ENCODE measurements at places on chromosomes 7 and 10.

- no peak for DNase-seq
Measured at GRCh38 chr7:25832456-25832855, 319.5 kb upstream of the NFE2L3 start.

DNA sequence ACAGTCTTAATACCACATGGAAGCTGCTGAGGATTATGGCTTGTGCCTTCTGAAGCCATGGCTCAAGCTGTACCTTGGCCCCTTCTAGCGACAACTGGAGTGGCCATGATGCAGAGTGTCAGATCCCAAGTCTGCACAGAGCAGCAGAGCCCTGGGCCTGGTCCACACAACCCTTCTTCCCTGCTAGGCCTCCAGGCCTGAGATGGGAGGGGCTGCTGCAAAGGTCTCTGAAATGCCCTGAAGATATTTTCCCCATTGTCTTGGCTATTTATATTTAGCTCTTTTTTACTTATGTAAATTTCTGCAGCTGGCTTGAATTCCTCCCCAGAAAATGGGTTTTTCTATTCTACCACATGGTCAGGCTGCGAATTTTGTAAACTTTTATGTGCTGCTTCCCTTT is 804.6 kb upstream of the ZWINT start:
- DNase-seq, result no peak

- no peak for DNase-seq
Measured at GRCh38 chr10:98217801-98218200, 50.2 kb downstream of the LOXL4 start.

DNA sequence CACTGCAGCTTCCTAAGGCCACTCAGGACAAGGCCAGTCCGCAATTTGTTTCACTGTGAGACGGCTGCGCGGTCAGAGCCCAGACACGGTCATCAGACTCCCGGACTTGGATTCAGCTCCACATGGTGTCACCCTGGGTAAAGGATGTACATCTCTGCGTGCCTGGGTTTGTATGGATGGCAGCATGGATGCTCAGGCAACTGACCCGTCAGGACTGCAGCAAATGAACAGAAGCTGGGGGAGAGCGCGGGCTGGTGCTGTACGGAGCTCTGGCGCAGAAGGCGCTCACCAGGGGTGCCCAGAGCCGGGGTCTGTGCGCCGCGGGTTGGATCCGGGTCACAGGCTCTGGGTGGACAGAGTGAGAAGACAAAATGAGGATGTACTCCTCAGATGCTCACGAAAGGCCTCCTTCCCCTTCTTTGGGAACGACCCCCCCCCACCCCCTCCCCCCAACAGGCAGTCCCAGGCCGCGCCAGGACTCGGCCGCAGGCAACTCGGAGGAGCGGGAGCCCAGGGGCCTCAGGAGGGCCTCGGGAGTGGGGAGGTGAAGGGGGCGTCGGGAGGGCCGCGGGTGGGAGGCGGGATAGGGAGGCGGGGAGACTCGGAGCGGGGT is 92.4 kb downstream of the CXCL12 start:
- DNase-seq, result no peak

GRCh38 chr10:29136411-29136810 is 152.5 kb upstream of the LYZL1 start:
- no peak for DNase-seq

GRCh38 chr7:5769571-5769970 is 11.9 kb downstream of the RNF216 start:
- no peak for DNase-seq

- DNase-seq, result no peak
Measured at GRCh38 chr10:130799532-130799931, 512.0 kb downstream of the TCERG1L start.

- no peak for DNase-seq
Measured at GRCh38 chr10:102799691-102800471, 37.3 kb downstream of the CYP17A1 start.

DNA sequence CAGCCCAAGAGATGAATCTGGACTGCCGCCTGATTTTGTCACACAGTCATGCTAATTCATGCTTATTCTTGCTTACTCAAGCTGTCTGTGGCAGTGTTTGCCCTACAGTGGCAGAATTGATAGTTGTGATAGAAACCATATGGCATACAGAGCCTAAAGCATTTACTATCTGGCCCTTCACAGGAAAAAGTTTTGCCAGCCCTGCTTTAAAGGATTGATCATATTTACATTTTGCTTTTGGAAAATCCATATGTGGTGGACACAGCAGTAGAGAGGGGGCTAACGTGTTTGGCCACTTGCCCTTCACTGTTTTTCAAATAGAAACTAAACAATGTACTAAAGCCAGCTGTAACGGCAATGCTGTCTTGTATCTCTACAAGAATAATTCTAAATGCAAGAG is 974.0 kb upstream of the GHITM start:
- DNase-seq, result no peak

GRCh38 chr7:3430588-3430987 is 129.5 kb downstream of the SDK1 start:
- DNase-seq, result no peak

- no peak for DNase-seq
Measured at GRCh38 chr10:59894114-59894513, 12.2 kb downstream of the CCDC6 start.

GRCh38 chr7:81845744-81846241 is 75.9 kb upstream of the HGF start:
- DNase-seq, result no peak

GRCh38 chr7:18268571-18268970 is 227.0 kb upstream of the HDAC9 start:
- no peak for DNase-seq

DNA sequence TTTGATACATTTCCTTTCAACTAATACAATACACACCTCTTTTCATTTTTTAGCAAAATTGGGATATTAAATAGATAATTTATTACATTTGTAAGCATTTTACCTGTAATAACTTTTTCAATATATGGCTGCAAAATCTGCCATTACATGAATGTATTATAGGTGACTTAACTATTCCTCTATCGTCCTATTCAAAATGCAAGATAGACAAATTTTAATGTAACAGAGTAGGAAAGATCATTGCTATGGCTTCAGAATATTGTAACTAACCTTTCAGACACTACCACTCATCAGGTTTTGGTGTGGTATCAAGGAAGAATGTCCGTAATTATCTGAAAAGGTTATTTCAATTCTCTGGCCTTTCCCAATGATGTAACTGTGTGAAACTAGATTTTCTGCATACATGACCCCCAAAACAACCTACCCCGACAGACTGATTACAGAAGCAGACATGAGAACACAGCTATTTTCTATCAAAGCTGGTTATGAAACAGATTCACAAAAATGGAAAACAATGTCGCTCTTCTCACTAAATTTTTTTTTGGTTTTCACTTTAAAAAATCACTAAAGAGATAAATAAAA is 211.2 kb downstream of the FAM107B start:
- no peak for DNase-seq

- no peak for DNase-seq
Measured at GRCh38 chr10:31358688-31359330, 39.8 kb downstream of the ZEB1 start.

DNA sequence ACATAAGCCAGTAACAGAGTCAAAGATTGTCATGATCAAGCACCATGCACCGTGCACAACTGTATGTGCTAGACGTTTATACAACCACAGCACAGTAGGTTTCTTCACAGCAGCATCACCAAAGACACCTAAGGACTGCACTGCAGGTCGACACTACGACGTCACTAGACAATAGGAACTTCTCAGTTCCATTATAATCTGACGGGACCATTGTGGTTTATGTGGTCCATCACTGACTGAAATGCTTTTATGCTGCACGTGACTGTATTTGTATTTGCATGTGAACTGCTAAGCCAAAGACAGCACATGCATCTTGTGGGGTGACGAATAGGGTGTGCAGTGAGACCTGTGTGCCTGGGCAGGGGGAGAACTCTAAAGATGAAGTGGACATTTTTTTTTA is 164.9 kb downstream of the PARD3 start:
- DNase-seq, result no peak

DNA sequence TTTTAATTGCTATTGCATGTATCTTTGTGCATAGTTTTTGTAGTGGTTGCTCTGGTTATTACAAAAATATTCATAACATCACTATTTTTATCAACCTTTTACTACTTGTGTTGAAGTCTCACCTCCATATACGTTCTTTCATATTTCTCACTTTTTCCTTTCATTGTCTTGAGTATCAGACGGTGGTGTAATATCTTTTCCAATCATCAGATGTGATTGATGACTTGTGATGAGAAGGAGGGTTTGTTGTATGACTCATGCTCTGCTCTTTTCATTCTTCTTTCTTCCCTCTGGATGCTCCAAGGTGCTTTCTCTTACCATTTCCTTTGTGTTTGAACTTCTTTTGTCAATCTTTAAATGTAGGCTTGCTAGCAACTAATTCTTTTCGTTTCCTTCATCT is 310.2 kb downstream of the TNS3 start:
- no peak for DNase-seq

- no peak for DNase-seq
Measured at GRCh38 chr7:45159296-45159695, 1.7 kb downstream of the RAMP3 start.

DNA sequence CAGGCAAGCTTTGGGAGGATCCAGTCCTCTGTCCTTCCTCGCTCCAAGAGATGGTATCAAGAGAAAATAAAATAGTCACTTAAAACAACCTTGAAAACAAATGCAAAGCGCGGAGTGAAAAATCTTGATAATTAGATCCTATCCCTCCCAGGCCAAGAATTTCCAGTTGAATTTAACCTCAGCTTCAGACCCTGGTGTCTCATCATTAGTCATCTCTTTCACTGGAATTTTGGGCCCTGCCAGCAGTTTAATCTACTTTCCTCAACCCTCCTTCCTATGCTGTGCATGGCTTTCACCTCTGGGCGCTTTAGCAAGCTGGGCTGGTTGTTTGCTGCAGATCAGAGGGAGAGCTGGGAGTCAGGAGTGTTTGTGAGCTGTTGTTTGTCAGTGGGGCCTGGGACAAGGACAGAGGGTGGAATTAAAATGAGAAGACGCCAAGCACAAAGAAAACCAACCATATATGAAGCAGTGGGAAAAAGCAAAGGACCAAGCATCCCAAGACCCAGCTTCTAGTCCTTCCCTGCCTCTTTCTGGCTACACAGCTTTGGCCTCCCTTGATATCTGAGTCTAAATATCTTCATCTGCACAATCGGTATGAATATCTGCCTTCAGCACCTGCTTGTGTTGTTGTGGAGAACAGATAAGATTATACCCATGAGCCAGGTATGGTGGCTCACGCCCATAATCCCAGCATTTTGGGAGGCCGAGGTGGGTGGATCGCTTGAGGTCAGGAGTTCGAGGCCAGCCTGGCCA is 13.5 kb downstream of the MYOF start:
- DNase-seq, result no peak

DNA sequence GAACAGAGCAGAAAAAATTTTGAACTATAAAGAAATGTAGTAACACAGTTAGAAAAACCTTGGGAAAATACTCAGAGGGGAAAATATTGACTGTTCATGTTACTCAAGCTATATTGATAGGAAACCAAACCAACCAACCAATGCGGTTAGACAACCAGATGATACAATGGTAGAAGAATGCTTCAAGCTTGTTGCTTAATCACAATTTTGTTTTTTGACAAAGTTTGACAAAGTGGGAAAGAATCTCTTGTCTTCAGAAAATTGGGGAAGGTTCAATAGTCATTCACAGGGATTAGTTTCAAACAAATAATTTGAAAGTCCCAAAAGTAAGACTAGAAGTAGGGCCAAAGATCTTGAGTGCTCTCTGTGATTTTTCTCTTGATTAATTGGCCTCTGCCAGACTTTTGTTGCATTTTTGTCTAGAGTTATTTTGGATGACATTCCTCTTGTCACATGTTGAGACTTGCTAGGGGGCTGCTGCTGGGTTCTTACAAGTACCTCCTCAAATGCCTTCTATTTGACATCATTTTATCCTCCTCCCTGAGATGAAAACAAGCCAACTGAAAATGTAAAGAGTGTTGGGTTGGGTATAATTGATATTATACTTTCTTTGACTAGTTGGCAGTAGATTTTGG is 233.1 kb upstream of the PHYHIPL start:
- no peak for DNase-seq

DNA sequence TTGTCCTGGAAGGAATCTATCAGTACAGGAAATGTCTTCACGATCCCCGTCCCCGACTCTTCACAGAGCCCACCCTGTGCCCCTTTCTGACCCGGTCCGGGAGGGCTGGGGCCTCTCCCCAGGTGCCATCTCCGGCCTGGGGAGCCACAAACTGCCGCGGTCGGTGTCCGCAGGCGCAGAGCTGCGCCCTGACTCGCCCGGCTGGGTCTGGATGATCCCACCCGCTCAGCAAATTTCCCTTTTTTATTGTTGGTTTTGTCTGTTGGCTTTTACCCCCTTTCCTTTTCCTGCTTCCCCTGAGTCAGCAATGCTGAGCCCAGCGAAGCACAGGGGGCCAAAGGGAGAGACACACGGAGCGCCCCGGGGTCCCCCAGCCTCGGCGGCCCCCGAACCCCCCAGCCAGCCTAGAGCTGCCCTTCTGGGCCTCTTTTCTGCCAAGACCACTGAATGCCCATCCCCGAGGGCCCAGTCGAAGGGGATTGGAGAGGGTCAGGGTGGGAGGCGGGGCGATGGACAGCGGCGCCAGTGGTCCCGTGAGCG is 30.9 kb downstream of the LEP start:
- no peak for DNase-seq

- no peak for DNase-seq
Measured at GRCh38 chr10:72152286-72152685, 63.5 kb upstream of the ANAPC16 start.

GRCh38 chr7:55024776-55025175 is 6.0 kb downstream of the EGFR start:
- no peak for DNase-seq

DNA sequence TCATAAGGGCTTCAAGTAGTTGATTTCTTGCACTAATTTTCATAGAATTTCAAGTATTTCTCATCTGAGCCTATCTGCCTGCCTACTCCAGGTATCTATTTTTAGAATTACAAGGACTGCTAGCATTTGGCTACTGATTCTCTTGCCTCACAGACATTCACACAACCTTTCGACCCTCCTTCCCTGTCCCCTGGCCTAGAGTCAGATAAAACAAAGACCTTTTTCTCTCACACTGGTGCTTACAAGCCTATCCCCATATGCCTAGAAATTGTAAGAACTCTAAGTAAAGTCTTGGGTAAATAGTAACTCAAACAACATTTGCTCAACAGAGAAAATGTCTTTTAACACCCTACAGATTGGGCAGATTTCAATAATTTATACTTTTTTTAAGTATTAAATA is 6.3 kb downstream of the GPAM start:
- DNase-seq, result no peak

DNA sequence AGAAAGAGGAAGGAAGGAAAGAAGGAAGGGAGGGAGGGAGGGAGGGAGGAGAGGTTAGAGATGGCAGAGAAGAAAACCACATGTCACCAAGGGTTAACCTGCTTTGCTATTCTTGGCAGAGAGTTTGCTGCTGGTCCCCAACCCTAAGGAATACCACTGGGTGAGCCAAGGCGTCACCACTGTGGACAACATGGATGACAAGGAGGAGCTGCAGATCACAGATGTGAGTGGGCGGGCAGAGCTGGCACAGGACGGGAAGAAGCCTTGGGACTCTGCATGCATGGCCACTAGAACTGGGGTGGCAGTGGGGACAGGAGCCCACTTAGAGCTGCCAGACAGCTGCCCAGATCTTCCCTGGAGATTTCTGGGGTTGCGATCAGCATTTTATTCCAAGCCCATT is 17.2 kb upstream of the MYH16 start:
- no peak for DNase-seq

All from activated CD4-positive, alpha-beta T cell treated with anti-CD3 and anti-CD28 coated beads, Interleukin-2, Interleukin-4, amounts not matched to agents 100 ng/mL and 50 ng/mL, durations not matched to agents 16 hours and 8 hours (primary cell).